ENCODE measurements at places on chromosomes 3 and 15.

- peak; percentile 54 for DNase-seq
Observed at GRCh38 chr15:87144775-87145174, 1065.1 kb downstream of the AGBL1 start.

- no peak for DNase-seq
Observed at GRCh38 chr3:113223475-113224281, 12.3 kb downstream of the BOC start.

- DNase-seq: no peak
Observed at GRCh38 chr3:11613319-11613718, 30.4 kb downstream of the VGLL4 start.

GRCh38 chr15:98813951-98814350 is 165.6 kb downstream of the IGF1R start:
- DNase-seq: no peak

- no peak for DNase-seq
Observed at GRCh38 chr15:41341519-41341918, 8.8 kb downstream of the NUSAP1 start.

- DNase-seq: no peak
Observed at GRCh38 chr3:113431811-113432210, 9.5 kb downstream of the CFAP44 start.

GRCh38 chr15:37094915-37095711 is 5.2 kb downstream of the MEIS2 start:
- DNase-seq: no peak

- no peak for DNase-seq
Observed at GRCh38 chr15:53470743-53471142, 288.7 kb downstream of the WDR72 start.

DNA sequence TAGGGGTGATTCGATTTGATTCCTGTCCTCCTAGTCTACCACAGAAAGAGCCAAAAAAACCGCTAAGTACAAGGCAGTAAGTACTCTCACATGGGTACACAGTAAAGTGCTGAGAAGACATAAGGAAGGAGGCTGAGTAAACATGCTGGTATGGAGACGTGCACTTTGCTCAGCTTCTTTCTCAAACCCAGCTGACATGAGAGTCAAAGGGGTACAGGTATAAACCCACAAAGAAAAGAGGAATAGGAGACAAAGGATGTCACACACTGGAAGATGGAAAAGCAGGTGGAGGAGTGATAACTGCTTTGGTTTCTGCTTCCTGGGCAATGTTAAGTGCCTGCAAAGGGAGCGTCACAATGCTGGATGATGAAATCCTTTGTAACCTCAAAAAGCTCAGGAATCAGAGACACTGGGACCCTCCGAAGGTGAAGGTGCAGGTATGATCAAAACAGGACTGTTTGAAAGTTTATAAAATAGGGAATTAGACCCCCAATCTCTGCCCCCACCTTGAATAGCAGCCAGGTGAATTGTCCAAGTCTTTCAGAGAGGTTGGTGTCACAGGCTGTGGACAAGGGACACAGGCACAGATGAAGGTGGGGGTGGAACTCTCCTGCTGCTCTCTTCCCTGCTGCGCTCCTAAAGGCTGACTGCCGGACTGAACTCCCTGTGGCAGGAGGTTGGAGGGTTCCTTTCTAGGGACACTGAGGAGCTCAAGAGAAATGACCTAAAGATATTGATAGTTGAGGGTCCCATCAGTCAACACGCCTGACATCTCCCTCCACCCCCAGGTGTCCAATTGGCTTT is 101.8 kb downstream of the RAB11A start:
- DNase-seq: no peak

- no peak for DNase-seq
Observed at GRCh38 chr15:70767667-70768066, 4.3 kb upstream of the UACA start.

DNA sequence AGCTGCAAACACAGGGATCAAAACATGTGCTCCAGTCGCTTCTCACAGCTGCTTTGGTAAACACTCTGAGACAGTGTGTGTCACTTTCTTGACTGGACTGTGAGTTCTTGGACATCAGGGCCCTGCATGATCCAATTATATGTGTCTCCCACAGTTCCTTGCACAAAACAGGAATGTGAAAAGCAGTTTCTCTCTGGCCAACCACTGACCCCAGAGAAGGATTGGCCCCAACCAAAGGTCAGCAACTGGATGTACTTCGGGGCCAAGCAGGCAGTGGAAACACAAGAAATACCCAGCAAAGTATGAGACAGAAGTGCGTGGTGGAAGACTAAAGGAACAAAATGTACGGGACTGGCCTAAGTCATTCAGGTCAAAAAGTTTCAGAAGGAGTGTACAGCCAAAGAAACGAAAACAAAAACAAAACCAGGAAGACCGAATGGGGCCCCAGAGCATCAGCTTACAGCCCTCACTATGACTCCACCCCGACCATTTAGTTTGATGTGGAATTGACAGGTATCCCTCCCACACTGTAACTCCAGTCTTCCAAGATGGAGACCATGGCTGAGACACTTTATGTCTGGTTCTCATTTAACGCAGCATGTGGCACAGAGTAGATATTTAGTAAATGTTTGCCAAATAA is 76.7 kb upstream of the LPP start:
- no peak for DNase-seq

DNA sequence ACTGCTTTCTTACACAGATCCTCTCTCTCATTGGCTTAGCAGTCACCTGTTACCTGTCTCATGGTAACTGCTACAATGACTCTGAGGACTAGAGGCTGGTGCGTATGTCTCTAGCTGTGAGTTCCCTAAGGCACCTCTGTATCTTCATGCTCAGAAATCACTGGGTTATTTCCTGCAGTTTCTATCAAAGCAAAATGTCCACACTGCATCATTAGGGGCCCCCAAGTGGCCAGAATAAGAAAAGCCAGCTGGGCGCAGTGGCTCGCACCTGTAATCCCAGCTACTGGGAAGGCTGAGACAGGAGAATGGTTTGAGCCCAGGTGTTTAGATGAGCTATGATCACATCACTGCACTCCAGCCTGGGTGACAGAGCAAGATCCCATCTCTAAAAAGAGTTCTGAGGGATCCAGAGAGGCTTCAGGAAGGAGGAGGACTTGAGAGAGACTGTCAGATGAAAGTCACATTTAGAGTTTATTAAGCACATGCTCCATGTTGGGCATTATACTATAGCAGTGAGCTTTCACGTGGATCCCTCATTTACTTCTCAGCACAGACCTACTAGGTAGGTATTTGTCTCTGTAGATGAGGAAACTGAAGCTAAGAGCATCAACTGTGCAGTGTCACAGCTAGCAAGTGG is 2.3 kb upstream of the VPS18 start:
- DNase-seq: peak; percentile 53

DNA sequence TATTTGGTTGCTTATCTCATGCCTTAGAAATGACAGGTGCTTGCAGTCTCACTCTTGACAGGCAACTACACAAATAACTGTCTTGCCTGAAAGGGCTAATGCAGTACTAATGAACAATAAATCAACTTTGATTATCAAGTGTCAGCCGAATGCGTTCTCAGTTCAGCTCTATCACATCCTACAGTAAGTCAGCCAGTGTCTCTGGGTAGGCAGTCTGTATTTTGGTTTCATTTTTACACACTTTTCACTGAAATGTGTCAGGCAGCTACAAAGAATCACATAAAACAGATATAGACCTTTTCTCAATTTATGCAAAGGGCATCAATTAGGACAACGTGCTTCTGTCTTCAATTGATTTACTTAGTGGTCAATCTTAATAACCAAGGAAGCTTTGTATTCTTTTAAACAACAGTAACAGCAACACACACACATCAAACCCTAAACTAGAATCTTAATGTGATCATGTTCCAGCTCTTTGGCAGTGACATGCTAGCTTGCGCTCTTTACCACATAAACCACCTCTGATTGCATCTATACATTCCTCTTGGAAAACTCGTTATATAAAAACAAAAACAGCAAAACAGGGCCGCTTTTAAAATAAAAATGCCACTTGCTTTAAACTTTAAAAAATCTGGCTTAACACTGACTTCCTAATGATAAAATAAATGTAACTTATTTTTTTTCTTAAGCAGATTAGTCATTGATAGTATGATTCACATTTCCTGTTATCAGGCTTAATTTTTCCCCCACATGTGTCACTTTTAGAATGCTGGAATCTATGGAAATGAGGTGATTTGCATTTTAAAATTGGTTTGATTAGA is 520.4 kb downstream of the FOXP1 start:
- peak; percentile 26 for DNase-seq

GRCh38 chr3:128824132-128824850 is 55.1 kb upstream of the ACAD9 start:
- DNase-seq: no peak

- DNase-seq: no peak
Observed at GRCh38 chr3:126524429-126524988, 554 bp downstream of the CHST13 start.

DNA sequence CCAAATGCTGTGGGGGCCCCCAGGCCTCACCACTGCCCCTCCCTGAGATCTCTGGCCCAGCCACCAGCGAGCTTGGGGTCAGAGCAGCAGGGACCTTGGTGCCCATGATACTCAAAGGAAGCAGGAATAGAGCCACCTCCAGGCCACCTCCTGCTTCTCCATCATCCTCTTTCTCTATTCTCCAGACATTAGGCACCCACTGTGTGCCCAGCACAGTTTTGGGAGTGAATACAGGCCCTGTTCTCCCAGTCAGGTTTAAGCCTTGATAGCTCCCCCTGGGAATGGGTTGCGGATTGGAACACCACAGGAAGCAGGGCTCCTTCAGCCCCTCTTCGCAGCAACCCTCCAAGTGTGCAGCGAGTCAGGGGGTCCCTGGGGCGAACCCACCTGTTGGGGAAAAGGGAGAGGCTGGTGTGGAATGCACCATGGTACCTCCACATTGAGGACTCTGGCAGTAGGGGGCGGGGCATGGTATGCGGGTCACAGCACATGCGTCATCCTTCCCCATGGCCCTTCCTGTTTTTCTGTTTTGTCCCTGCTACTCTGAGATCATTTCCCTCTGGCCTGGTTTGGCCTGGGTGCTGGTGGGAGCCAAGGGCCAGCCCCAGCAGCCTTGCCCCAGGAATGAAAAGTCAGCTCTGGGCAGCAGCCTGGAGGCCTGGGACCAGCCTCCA is 14.2 kb upstream of the SEMA3B start:
- DNase-seq: no peak

- no peak for DNase-seq
Observed at GRCh38 chr15:43316016-43316970, 14.1 kb downstream of the LCMT2 start.
